NK-92 treated with Interleukin-12 subunit alpha and Interleukin-12 subunit beta, amount 100 ng/mL, for 24 hours (cell line): ENCODE measurements at places on chromosomes 5 and 9.

DNA sequence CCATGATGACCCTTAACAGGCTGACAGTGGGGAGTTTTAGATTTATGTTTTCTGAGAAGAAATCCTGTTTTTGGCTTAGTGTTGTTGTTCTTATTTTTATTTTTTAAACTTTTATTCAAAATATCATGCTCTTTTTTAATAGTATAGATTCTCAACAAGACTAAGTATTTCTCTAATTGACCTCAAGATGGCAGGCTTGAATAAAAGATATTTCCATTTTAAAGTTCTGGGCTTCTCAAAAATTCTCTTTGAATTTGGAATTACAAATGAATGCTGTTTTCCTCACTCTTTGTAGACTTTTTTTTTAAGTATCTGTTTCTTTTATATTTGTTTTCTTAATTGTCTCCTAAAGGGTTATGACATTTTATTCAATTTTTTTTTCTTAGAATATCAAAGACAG, 50.0 kb upstream of the SH3GL2 start:
- DNase-seq: no peak

- DNase-seq: no peak
Observed at GRCh38 chr9:121654499-121655140, 3.2 kb downstream of the DAB2IP start.

DNA sequence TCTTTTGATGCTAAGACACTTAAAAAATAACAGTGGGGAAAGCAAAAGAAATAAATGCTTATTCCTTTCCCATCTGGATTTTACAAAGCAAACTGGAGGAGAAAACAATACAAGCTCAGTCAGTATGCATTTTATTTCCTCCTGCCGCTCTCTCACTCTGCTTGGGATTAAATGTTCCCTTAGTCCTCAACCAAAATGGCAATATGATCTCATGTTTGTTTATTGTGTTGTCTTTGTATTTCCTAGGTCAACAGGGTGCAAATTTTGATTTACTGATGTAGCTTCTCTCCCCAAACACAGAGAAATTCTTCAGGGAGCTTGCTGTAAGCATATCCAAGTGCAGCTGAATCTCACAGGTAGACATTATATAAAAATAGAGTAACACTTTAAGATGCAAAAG, 92.1 kb upstream of the ERBIN start:
- no peak for DNase-seq

DNA sequence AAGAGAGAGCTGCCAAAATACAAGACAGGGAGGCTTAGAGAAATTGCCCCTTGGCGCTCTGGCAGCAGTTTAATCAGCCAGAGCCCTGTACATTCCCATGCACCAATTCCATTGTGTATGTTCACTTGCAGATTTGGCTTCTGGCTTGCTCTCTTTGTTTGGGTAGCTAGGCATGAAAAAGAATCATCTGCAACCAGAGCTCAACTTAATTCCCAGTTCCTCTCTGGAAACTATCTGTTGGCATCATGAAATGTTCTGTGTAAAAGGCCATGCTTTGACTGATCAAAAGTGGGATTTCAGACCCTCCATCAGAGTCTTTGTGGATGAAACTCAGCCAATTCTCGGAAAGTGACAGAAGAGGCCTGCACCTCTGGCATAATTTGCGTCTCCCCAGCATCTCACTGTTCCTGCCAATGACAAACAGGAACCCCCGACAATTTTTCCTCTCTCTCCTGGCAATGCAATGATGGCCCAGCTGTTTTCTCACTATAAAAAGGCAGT, 53.8 kb upstream of the RAD23B start:
- no peak for DNase-seq

GRCh38 chr5:81779125-81779915, 28.4 kb upstream of the SSBP2 start:
- no peak for DNase-seq

- no peak for DNase-seq
Observed at GRCh38 chr9:133490201-133490681, 11.3 kb upstream of the SLC2A6 start.

DNA sequence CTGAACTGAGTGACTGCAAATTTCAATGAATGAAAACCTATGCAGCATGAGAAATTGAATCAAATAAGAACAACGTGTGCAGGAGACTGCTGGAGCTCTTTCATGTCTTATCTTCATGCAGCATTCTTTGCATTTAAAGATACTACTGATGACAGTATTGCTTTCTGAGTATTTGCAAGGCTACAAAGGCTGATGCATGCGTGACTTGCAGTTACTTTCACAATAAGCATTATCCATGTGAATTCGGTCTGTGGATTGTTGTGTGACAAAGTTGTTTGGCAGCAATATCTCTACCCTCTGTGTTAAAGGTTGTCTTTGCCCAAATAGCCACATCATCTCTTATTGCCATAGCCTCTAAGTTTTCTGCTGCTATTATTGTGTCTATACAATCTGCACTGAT, 102.1 kb upstream of the FBXL17 start:
- no peak for DNase-seq

DNA sequence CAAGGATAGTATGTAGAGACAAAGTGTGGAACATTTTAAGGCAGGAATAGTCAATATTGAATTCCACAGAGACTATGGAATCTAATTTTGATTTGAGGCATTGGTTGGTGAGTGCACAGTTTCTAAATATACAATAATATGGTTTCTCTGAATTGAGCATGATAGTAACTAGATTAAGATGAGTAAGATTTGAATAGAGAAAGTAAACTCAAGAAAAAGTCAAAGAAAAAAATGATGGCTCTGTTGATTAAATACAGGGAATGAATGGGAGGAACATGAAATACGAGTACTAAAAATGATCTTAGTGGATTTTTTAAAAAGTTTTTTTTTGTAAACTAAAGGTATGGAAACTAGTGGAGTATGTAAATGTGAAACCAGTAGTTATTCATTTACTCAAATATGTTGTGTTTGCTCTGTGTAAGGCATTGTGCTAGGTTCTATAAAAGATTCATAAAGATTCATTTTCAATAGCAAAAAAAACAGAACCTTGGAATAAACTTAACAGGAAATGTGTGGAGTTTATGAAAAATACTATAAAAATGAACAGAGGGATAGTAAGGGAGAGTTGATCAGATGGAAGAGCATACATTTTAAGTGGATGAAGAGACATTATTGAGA, 101.2 kb downstream of the ZCCHC7 start:
- DNase-seq: no peak

GRCh38 chr9:132969783-132970182, 8.7 kb upstream of the GFI1B start:
- no peak for DNase-seq

DNA sequence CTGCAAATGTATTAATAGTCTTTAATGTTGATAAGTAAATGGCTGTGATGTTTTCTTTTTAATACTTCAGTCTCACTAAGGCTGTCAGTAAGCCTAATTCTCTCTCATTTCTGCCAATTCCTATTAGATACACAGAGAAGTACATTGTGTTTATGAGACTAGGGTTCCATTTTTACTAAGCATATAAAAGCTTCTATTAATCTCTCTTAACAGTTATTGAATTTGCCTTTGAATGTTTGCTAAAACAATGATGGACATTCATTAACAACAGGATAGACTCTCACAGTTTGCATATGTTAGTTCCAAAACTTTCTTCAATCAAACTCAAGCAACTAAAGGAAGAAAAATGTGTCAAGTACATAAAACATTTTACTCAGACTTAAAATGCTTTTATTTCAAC, 659.3 kb downstream of the TLE1 start:
- no peak for DNase-seq

- DNase-seq: no peak
Observed at GRCh38 chr5:92513067-92513466, 1068.0 kb downstream of the NR2F1-AS1 start.

DNA sequence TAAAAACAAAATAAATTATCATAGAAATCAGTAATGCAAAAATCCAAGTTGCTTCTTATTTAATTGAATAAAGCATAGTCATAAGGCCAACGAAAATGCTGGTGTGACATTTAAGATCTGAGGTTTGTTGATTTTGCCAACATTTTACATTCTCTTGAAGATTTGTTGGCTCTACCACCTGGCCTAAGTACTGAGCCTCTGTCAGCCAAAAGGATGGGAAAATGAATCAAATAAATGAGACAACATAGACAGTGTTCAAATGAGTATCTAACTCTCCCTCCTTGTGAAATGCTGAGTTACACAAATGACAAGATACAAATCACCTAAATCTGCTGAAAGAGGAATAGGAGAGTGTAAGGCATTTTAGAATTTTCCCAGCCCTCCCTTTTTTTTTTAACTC, 575.0 kb downstream of the CDH12 start:
- DNase-seq: no peak

GRCh38 chr9:134942788-134943184, 25.1 kb upstream of the FCN1 start:
- no peak for DNase-seq

DNA sequence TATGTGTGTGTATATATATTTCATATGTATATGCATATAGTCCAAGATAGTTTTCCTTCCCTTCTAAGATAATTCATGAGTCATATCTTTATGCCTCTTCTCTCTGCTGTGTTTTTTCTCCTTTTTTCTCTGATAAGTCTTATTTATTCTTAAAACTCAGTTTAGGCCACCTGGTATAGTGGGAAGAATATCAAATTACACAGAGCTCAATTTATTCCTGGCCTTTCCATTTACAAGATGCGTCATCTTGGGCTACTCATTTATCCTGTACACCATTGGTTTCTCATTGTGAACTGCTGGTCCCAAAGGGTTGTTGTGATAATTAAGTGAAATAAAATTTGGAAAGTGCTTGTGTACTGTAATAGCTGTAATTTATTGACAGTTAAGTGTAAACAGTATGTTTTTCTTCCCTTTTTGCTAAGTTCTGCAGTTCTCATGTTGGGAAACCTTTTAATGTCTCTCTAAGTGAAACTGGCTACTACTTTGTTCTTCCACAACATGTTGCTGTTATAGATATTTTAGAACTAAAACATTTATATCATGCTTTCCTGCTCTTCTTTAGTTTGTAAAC, 19.4 kb downstream of the CCDC171 start:
- no peak for DNase-seq

DNA sequence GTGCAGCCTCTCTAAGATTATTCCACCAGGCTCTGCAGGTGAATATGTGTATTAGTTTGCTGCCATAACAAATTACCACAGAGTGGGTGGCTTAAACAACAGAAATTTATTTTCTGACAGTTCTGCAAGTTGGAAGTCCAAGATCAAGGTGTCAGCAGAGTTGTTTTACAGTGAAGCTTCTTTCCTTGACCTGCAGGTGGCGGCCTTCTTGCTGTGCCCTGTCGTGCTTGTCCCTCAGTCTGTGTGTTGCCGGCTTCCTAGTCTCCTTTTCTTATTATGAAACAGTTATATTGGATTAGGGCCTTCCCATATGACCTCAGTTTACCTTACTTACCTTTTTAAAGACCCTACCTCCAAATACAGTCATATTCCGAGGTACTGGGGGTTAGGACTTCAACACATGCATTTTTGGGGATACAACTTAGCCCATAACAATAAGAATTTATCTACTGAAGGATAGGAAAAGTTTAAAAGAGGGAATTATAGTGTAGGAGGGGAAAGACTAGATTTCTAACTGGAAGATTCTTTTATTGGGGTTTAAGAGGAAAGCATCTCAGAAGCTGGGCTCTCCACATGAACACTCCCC, 97.4 kb downstream of the OSTF1 start:
- peak; percentile 23 for DNase-seq

GRCh38 chr5:171596391-171596878, 177.0 kb downstream of the FGF18 start:
- DNase-seq: no peak

DNA sequence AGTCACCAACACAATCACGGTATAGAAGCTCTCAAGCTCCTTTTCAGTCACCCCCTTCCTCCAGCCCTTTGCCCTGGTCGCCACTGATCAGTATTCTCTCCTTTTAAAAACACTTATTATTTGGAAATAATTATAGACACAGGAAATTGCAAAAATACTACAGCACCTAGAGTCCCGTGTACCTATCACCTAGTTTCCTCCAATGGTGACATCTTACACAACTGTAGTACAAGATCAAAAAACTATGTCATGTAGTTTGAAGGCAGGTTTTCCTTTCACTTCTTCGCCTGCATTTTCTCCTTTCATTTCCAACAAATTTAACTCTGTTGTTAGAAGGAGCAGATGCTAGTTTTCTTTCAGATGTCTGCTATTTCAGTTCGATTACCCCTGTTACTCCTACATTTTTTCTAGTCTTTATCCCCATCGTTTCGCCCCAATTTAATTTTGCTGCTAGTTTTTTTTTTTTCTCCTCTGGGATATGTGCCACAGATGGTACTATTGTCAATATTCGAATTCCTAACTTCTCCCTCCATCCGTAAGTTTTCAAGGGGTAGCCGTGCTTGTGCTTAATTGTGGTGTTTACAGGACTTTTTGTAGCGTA, 612 bp upstream of the ATG10 start:
- no peak for DNase-seq

DNA sequence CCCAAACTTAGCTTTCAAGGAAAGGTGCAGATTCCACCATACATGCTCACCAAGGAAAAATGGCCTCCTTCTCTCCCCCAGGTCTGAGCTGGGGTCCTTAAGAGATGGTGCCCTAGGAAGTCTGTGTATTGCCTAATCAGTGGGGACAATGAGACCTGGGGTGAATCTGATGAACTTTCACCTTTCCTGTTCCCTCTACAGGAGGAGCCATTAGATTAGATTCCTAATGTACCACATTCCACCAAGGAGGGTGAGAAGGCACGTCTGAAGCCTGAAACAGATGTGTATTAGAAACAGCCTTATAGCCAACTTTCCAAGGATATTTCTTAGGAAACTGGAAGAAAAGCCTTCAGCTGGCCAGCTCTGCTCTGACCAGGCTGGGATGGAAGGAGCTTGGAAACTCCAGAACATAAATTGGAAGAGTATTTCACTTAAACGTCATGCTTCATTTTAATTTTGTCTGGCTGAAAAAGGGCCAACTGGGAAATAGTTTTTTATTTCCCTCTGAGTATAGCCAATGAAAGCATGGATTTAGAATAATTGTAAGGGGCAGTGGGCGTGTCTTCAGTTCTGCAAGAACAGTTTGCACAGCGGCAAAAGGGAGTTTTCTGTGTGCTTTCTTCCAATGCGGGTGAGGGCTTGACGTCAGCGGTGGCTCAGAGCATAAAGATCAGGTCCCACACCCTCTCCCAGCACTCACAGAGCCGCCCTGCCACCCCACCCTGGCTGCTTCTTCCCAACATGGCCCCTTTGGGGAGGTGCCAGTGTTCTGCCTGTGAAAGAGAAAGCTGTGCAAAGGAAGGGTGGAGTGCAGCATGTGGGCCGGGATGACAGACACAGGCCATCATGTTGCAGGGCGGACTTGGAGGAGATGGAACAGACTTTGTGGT, 210.9 kb downstream of the ESM1 start:
- DNase-seq: no peak

GRCh38 chr9:6909181-6909580, 151.4 kb downstream of the KDM4C start:
- DNase-seq: no peak

DNA sequence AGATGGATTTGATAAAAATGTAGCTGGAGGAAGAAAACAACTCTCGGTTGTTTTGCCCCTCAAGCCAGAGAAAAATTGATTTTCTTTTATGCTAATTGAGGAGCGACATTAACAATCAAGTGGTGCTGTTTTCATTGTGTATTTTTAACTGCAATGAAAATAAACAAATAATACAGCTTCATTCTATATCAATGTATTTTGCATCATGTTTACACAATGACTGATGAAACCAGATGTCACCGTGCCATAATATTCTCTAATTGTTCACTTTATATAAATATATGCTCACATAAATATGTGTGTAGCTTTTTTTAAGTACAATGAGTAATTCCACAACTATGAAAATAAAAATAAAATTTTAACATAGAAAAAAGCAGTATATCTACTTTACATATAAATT, 139.0 kb upstream of the PRDM9 start:
- no peak for DNase-seq

GRCh38 chr5:40984884-40985283, 75.6 kb downstream of the C7 start:
- no peak for DNase-seq
